AG04450 (cell line): ENCODE measurements at places on chromosomes 7 and 10.
A peak's percentile ranks its signal among the peaks of the same experiment; 100 is the strongest.

DNA sequence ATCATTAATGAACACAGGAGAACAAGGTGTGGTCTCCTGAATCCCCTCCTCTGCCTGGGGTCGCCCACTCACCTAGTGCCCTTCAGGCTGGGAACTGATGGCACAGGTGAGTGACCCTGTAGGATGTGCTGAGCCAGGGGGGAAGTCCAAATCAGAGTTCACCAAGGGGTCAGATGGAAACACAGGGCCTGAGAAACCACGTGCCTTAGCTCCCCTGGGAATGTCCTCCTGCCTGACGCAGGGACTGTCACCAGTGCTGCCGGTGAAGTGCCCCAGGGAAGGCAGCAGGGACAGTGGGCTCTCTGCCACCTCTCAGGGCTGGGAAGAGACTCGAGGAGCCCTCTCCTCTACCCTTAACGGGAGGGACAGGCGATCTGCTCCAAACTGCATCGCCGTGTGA, 5.8 kb upstream of the PYROXD2 start:
- DNase-seq: no peak

- no peak for DNase-seq
Observed at GRCh38 chr7:64183126-64183742, 23.8 kb upstream of the ZNF735 start.

- peak; percentile 66 for DNase-seq
Observed at GRCh38 chr10:119370972-119371703, 163.8 kb downstream of the GRK5 start.

GRCh38 chr10:70909326-70909935, 21.1 kb upstream of the PCBD1 start:
- DNase-seq: no peak

GRCh38 chr10:21526860-21527597, 1.5 kb upstream of the SKIDA1 start:
- DNase-seq: no peak

DNA sequence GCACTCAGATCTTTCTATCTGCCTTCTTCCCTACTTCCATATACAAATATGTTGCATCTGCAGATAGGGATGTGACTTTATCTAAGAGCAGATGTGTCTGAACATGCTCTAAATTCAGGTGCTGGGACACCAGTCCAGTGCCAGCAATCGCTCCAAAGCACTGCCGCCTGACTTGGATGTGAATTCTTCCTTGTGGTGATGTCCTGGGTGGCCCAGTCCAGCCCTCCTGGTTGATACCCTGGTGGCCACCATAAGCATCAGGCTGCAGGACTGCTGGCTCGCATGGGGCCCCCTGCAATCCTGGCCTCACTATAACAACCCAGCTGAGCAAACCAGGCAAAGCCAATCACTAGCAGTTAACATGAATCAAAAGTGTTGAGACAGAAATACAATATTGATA, 149.2 kb upstream of the PDE1C start:
- no peak for DNase-seq

- DNase-seq: no peak
Observed at GRCh38 chr7:29115130-29115687, 31.1 kb downstream of the CPVL start.

DNA sequence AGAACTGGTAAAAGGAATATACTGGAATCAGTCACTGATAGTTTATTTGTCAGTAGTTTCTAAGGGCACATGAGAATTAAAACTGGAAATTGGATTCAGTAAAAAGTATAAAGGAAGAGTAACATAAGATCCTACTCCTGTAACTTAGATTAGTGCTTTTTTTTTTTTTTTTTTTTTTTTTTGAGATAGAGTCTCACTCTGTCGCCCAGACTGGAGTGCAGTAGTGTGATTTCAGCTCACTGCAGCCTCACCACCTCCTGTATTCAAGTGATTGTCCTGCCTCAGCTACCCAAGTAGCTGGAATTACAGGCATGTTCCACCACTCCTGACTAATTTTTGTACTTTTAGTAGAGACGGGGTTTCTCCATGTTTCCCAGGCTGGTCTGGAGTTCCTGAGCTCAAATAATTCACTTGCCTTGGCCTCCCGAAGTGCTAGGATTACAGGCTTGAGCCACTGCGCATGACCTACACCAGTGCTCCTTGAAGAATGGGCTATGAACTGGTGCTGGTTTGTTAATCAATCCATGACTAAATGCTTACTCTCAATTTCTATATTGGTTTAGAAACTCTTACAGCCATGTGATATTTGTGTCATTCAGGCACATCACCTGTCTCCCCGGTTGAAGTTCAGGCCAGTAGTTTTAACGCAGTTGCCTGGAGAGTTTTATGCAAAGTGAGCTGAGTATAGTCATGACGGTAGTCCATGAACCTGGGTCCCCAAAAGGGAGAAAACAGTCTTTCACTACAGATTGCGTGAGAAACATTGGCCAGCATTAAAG, 65.0 kb downstream of the ZEB1 start:
- no peak for DNase-seq
